ENCODE measurements at places on chromosomes 2 and 18.

- DNase-seq: peak; percentile 59
These were observed 155.9 kb downstream of the ESCO1 start for GRCh38 chr18:21444465-21445212.

- DNase-seq: peak; percentile 46
These were observed 1.7 kb downstream of the INPP5D start for GRCh38 chr2:233061591-233062450.

DNA sequence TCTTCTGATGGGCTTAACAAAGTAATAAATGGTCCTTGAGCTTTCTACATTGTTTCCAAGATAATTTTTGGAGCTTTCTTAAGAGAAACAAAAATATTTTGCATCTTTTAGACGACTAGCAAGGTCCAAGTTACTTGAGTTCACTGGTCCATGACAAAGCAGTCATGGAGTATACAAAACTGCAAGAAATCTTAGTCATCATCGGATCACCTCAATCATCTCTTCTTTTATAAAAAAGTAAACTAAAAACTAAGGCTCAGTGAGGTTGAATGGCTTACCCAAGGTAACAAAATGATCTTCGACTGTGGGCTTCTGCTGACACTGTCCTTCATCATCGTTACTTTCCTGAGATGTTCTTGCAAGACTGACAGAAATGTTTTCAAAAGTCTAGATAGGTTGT lies 11.9 kb downstream of the FIGN start:
- DNase-seq: no peak

- DNase-seq: no peak
These were observed 6.9 kb downstream of the CD8A start for GRCh38 chr2:86783615-86784339.

- no peak for DNase-seq
These were observed 1582.2 kb upstream of the NXPH2 start for GRCh38 chr2:140362361-140362760.

GRCh38 chr2:164205347-164205746 lies 415.9 kb downstream of the GRB14 start:
- peak; percentile 9 for DNase-seq

- DNase-seq: no peak
These were observed 278.4 kb downstream of the PRKCE start for GRCh38 chr2:45929674-45930395.

- DNase-seq: peak; percentile 46
These were observed 28.5 kb downstream of the HPCAL1 start for GRCh38 chr2:10331027-10331701.

DNA sequence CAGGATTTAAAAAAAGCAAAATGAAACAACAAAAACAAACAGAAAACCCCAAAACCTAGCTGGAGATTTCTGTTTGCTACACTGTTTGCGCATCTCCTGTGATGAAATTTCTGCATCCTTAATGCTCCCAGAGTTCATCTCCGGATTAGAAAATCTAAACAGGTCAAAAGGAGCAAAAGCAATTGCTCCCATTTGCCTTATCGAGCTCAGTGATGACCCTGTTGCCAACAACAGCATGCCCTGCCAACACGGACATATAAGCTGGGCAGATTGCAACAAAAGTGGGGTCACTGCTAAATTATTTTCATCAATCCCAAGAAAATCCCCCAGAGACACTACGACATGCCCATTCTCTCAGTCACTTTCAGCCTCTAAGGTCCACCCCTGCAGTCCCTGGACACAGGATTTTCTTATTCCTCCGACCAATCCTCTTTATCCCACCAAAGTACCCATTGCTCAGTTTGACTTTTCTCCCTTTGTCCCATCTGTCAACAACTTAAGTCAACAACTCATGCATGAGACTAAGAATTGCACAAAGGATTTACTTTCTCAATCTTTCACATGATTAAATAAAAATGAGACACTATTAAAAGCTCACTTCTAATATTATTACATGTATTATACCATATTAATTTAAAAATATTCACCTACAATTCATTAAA lies 67.8 kb downstream of the ABCG8 start:
- DNase-seq: no peak

GRCh38 chr2:208097801-208098200 lies 26.5 kb downstream of the CRYGD start:
- DNase-seq: no peak

DNA sequence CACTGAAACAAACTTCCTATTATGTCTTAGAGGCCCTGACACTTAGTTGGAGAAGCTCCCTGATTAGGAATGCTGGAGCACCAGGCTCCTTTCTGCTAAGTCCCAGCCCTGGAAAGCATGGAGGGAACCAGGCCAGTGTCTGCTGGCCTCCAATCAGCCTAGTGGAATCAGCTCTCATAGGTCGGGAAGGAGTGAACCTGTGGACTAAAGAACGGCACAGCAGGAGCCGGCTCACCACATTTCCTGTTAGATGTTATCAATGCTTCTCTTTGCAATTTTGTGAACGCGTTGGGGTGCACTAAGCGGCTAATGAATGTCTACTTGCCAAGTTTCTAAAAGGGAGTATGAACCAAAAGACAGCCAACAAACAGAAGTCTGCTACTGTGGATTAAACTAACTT lies 296.6 kb downstream of the NAPG start:
- DNase-seq: no peak

DNA sequence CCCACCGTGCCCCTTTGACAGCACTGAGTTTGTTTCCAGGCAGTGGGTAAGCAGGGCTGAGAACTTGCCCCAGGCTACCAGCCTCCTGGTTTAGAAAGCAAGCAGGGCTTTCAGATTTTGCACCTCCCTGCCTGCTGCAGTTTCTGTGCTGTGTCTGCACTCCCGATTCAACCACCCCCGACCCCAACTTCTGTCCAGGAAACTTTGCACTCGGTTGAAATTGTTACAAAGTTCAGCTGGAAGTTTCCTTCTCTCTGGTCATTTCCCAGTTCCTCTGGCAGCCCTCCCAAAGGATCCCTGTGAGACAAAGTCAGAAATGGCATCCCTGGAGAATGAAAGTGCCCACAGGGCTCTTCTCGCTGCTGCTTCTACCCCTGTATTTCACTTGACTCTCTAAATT lies 12.4 kb upstream of the UPP2 start:
- DNase-seq: no peak

DNA sequence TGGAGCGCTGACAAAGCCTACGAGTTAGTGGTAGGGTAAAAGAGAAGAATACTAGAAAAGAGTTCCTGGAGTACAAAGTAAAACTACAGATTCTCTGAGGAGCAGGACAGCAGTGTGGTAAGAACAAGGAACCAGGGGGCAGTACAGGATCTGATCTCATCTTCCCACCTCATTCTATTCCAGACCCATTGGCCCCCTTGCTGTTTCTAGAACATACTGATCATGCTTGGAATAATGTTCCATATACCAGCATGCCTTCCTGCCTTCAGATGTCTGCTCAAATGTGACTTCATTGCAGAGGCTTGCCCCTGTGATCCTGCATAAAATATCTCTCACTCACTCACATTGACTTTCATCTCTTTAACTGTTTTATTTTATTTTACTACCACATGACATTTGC lies 19.3 kb downstream of the MSGN1 start:
- DNase-seq: no peak

DNA sequence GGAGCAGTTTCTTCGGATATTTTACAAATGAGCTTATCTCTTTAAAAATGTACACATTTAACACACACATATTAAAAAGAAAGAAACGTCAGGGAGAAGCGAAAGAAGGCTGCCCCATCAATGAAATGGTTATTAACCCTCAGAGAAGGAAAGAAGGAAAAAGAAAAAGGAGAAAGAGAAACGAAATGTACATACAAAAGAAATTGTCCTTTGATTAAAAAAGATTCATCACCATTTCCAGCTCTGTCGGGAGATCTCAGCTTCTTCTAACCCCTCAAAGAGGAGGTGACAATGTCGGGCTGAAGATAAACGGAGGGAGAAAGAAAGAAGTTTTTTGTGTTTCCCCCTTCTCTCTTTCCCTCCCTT lies 1.5 kb downstream of the IKZF2 start:
- DNase-seq: no peak

DNA sequence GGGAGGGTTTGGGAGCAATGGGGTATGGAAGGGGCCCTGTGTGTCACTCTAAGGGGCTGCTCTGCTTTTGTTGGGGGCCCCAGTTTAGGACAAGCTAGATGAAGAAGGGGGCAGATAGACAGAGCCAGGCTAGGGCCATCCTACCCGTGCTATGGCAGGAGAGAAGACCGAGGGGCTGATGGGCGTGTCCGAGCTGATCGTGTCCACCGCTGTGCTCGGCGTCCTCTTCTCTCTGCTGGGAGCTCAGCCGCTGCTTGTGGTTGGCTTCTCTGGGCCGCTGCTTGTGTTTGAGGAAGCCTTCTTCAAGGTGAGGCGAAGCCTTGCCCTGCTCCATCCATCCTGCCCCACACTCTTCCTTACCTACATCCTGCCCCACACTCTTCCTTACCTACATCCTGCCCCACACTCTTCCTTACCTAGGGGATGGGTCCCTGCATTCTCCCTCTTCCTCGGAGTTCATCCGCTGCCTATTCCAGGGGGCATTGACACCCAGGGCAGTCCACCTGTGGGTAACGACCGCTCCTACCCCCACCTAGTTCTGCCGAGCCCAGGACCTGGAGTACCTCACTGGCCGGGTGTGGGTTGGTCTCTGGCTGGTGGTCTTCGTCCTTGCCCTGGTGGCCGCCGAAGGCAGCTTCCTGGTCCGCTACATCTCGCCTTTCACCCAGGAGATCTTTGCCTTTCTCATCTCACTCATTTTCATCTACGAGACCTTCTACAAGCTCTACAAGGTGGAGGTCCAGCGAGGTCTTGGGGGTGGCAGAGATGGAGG lies 8.9 kb downstream of the SLC4A3 start:
- no peak for DNase-seq

- DNase-seq: no peak
These were observed 27.1 kb downstream of the HDLBP start for GRCh38 chr2:241288324-241288888.

GRCh38 chr2:162342321-162342720 lies 1.6 kb upstream of the GCA start:
- DNase-seq: no peak

GRCh38 chr18:78622907-78623541 lies 356.6 kb upstream of the SALL3 start:
- DNase-seq: no peak

GRCh38 chr18:74515620-74516231 lies 18.6 kb upstream of the CNDP1 start:
- DNase-seq: peak; percentile 74

DNA sequence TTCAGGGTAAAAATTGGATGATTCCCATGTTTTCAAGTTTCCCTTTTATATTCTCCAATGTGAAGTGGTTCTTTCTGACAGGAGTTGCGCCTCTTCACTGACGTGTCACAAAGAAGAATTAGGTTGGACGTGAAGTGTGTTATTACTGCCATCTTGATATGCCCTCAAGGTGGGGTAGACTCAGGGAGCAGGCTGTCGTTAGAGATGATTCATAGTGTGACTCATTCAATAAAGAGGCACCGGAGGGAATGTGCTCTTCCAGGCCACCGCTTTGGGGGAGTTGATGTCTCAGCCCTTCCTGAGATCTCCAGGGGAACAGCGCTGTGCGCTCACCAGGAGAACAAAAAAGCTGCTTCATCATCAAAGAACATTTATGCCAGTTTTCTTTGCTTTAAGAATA lies 3.6 kb upstream of the DGKD start:
- peak; percentile 90 for DNase-seq

- no peak for DNase-seq
These were observed 318.8 kb downstream of the ZEB2 start for GRCh38 chr2:144201126-144201525.

- DNase-seq: peak; percentile 4
These were observed 113.3 kb downstream of the KIAA1328 start for GRCh38 chr18:36942264-36942663.

GRCh38 chr2:149561309-149561926 lies 26.2 kb downstream of the MMADHC start:
- DNase-seq: peak; percentile 10
